ENCODE measurements at places on chromosomes 7 and 10.

GRCh38 chr7:4817178-4817901 lies 41.9 kb downstream of the AP5Z1 start:
- no peak for DNase-seq

DNA sequence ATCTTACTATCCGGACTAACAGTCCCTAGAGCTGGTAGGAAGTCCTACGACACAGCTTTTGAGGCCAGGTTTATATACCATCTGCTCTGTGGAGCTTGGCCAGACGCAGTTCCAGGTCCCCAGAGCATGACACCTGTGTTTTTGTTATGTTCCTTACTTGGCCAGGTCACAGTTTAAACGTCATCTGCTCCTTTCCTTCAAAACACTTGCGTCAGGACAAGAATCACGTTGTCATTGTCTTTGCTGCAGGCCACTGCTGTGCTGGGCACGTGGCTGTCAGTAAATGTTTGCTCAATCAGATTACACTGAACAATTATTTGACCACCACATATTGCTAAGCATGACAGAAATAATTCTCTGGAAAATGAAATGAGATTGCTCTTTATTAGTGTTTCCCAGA lies 23.9 kb downstream of the SLC18A2 start:
- DNase-seq: no peak

- no peak for DNase-seq
Measured at GRCh38 chr10:94303929-94304328, 58.8 kb downstream of the NOC3L start.

DNA sequence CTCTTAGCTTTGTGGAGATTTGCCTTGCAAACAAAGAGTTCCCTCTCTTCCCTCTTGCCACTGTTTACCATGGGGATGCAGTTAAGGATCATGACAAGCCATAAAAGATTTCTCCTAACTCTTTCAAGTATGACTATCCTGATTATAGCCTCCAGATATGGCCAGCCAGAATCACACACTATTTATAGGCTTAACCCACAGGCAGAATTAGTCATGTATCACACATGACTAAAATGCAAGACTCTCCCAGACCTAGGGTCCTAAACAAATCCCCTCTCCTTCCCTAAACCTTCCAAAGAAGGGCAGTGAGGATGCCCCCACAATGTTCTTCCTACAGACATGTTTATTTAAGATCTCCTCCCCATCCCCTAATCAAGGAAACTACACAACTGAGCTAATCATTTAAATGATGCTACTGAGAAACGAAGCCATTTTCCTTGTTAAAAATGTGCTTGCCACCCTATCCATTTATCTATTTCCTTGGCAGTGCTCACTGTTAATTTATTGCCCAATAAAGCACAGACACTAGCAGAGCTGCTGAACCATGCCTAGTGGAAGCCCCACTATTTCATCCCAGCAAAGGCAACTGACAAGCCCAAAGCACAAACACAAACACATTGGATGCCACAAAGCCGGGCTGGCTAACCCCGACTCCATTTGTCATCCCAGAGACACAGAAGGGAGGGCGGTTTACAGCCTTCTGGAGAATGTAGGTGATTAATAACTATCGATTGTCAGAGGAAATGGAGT lies 363.4 kb downstream of the KCNMA1 start:
- peak; percentile 80 for DNase-seq

- no peak for DNase-seq
Measured at GRCh38 chr10:93947524-93947923, 46.2 kb upstream of the PLCE1 start.

GRCh38 chr10:93815304-93816096 lies 57.8 kb downstream of the LGI1 start:
- no peak for DNase-seq

DNA sequence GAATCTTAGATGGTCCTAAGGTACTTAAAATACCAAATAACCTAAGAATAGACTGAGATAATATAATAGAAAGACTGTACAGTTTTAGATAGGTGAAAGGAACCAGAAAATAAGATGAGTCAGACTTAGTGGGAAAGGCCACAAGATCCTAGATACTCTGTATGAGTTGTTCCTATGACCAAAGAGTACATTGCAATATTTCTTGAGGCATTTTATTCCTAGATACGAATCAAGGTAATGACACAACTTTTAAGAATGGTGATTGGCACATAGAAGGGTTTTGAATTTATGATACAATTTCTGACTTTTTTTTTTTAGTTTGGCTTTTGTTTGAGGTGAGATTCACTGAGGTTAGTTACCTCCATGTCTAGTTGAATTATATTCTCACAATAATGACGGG lies 30.2 kb downstream of the MGAM start:
- no peak for DNase-seq

GRCh38 chr7:135956393-135956792 lies 20.8 kb downstream of the MTPN start:
- DNase-seq: no peak
